ENCODE measurements at places on chromosomes 6 and 20. TPM values are rescaled to one million over a fixed set of nuclear protein-coding genes. Genes with fewer than 3 reads are reported as not detected.

The LTA gene
- 15.6 TPM for total RNA-seq

The ZFP57 gene
- 2.4 TPM for total RNA-seq

The HCRTR2 gene
- not detected for total RNA-seq

DNA sequence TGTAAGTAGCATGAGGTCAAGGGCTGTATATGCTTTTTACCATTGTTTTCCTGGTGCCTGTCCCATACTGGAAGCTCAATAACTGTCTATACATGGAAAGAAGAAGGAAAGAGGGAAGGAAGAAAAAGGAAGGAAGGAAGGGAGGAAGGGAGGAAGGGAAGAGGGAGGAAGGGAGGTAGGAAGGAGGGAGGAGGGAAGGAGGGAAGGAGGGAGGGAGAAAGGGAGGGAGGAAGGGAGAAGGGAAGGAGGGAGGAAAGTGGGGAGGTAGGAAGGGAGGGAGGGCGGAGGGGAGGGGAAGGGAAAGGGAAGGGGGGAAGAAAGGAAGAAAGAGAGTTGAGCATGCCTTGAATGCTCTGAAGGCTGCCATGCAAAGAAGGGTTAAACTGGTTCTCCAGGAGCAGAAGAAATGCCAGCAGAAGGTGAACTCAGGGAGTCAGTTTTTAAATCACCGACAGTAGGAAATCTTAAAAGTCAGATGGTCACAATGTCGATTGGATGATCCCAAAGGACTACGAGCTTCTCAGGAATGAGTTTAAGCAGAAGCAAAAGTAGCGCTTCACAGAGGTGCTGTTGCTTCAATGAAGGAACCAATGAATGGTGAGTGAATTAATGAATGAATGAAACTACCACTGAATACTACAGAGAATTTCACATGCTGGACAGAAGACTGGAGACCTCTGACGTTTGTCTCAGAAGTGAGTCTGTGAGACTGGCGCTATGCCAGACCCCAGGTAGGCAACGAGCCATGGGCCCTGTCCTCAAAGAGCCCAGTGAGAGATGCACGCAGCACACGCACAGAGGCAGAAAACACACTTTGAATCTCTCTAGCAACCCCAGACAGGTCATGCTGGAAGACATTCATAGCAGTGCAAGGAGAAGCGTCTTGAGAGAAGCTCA lies 117.6 kb downstream of the MRPL14 start:
- no peak overlapping the region for H3K4me3 ChIP-seq
- no peak overlapping the region for H3K27ac ChIP-seq

GRCh38 chr20:64003960-64004725 lies 23.2 kb downstream of the PRPF6 start:
- no peak overlapping the region for H3K4me3 ChIP-seq
- no peak for DNase-seq
- peaks cover 84% of the 10 kb centered on the region for H3K36me3 ChIP-seq
- no peaks in the 10 kb centered on the region for H3K27me3 ChIP-seq

- DNase-seq = no peak
- H3K36me3 ChIP-seq = no peaks in the 10 kb centered on the region
- no peaks in the 10 kb centered on the region for H3K4me1 ChIP-seq
- H3K27ac ChIP-seq = no peak overlapping the region
These were observed 266.0 kb downstream of the SLC24A3 start for GRCh38 chr20:19478320-19478895.
